Ovary (tissue), 10 donors: ENCODE measurements at places on chromosomes 11 and 22. TPM values are rescaled to one million over a fixed set of nuclear protein-coding genes. Genes with fewer than 3 reads are reported as not detected.

The MPZL3 gene
- 1.5 TPM for total RNA-seq

The SPTBN2 gene
- total RNA-seq = 1.5 TPM

The LSP1 gene
- total RNA-seq = 10.6 TPM

The KMT2A gene
- 74.7 TPM for total RNA-seq

The PRG3 gene
- total RNA-seq = not detected

The NXPE4 gene
- not detected for total RNA-seq
